ENCODE measurements at places on chromosomes 7 and 10. TPM values are rescaled to one million over a fixed set of nuclear protein-coding genes. Genes with fewer than 3 reads are reported as not detected.

Gene HOXA7
- 27.9 TPM for total RNA-seq

Gene RBP3
- total RNA-seq = not detected

Gene XRCC2
- total RNA-seq = 10.3 TPM

Gene ANKRD2
- 6.8 TPM for total RNA-seq

Gene TMEM229A
- not detected for total RNA-seq

Gene LDB3
- not detected for total RNA-seq

Gene SPACDR
- not detected for total RNA-seq

Gene ARMH3
- 9.5 TPM for total RNA-seq

Gene CNPY1
- not detected for total RNA-seq

- DNase-seq = no peak
Measured at GRCh38 chr10:31908157-31908556, 20.5 kb downstream of the ARHGAP12 start.

GRCh38 chr10:72904806-72905205 lies 11.3 kb downstream of the OIT3 start:
- no peak for DNase-seq

GRCh38 chr7:1415389-1415990 lies 43.8 kb downstream of the MICALL2 start:
- DNase-seq = no peak

DNA sequence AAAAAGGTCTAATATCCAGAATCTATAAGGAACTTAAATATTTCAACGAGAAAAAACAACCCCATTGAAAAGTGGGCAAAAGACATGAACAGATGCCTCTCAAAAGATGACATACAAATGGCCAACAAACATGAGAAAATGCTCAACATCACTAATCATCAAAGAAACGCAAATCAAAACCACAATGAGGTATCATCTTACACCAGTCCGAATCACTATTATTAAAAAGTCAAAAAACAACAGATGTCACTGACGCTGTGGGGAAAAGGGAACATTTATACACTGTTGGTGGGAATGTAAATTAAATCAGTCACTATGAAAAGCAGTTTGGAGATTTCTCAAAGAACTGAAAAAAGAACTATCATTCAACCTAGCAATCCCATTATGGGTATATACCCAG lies 6.0 kb downstream of the VWDE start:
- no peak for DNase-seq

GRCh38 chr7:4123823-4124222 lies 558.3 kb upstream of the FOXK1 start:
- DNase-seq = peak; percentile 12

DNA sequence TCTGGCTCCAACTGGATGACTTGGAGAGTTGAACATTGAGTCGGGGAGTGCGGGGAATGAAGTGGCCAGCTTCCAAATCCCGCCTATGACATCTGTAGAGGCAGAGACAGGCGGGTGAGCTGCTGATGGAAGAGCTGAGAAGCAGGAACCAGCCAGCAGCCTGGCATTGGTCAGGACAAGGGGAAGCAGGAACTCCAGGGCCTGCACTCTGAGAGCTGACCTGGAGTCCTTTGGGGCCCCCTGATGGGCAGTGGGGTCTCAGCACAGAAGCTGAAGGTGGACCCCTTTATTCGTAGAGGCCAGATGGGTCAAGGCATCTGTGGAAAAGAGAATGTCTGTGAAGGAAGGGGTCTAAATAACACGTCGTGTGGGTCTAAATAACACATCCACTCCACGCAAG lies 57.0 kb downstream of the SEC61G start:
- no peak for DNase-seq

DNA sequence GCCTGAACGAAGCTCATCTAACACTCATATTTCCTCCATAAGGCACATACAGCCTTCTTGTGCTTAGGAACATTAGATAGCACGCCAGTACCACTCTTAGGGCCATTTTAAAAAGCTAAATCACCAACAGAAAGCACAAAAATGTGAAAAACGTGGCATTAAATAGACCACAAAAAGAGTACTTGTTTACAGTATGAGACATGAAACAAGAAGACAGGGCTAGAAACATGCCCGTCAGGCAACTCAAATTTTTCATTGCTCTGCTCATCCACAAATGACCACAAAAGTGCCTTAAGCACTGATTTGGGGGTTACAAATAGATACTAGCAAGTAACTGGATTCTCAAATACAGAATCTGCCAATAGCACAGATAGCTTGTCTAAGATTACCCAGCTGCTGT lies 67.8 kb downstream of the ELMO1 start:
- no peak for DNase-seq

GRCh38 chr10:98713586-98713985 lies 266.9 kb upstream of the HPS1 start:
- no peak for DNase-seq

GRCh38 chr7:70354409-70355169 lies 756.3 kb downstream of the AUTS2 start:
- DNase-seq = no peak

- no peak for DNase-seq
Measured at GRCh38 chr10:73911553-73912004, 647 bp downstream of the PLAU start.
